ENCODE measurements at places on chromosomes 13 and 19. TPM values are rescaled to one million over a fixed set of nuclear protein-coding genes. Genes with fewer than 3 reads are reported as not detected.

- DNase-seq, result no peak
These were observed 245.3 kb downstream of the PCCA start for GRCh38 chr13:100334214-100334613.

GRCh38 chr13:52931539-52932431 is 83.3 kb upstream of the PCDH8 start:
- no peak for DNase-seq

- DNase-seq, result no peak
These were observed 8.1 kb downstream of the FARP1 start for GRCh38 chr13:98150832-98151479.

DNA sequence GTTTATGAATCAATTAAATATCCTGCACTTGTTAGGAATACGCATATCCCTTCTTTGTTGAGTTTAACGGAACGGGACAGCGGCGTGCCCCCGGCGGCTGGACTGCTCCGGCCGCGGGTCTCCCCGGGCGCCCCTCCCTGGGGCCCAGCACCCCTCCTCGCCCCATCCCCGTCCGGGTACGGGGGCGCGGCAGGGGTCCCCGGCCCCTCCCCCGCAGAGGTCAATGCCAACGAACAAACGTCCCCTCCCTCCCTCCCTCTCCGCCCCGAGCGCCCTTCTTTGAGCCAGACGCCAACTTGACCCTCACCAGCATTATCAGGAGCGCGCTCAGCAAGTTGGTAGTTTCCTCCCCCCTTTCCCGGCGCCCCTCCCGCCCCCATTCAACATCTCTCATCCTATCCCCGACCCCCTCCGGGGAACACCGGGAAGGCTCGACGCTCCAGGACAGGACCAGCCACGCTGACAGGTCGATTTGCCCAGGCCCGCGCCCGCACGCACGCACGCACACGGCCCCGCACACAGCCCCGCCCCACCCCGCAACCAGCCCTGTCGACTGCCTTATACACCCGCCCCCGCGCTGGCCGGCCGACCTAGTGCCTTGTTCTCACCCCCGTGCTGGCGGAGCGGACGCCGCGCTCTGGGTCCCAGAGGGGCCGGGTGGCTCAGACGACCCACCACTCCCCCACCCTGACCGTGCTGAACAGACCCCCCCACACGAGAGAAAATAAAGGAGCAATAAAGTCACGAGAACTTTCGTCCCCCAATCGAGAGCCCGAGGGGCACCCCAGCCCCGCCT is 5.0 kb downstream of the LYL1 start:
- peak; percentile 56 for DNase-seq

- no peak for DNase-seq
These were observed 65.7 kb upstream of the ATP12A start for GRCh38 chr13:24614306-24615080.

GRCh38 chr19:3178377-3178972 is at the start of gene S1PR4:
TSS of gene S1PR4 (plus strand) at chr19:3178769. CDS start at chr19:3178793, 24 bp downstream.
- DNase-seq, result no peak

DNA sequence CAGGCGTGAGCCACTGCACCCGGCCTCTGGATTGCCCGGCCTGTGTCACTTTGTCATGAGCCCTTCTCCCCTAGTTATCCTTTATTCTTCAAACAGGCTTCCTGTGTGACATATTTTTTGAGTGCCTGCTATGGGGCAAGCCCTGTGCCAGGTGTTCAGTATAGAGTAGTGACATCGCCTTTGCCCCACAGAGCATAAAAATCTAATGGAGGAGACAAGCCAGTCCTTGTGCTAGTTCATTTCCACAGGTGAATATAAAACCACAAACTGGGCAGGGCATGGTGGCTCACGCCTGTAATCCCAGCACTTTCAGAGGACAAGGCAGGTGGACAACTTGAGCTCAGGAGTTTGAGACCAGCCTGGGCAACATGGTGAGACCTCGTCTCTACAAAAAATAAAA is 43.2 kb downstream of the BBC3 start:
- no peak for DNase-seq

GRCh38 chr19:5694167-5694955 is 4.3 kb downstream of the RPL36 start:
- DNase-seq, result no peak

- no peak for DNase-seq
These were observed 58.5 kb upstream of the GPR12 start for GRCh38 chr13:26819046-26819445.

DNA sequence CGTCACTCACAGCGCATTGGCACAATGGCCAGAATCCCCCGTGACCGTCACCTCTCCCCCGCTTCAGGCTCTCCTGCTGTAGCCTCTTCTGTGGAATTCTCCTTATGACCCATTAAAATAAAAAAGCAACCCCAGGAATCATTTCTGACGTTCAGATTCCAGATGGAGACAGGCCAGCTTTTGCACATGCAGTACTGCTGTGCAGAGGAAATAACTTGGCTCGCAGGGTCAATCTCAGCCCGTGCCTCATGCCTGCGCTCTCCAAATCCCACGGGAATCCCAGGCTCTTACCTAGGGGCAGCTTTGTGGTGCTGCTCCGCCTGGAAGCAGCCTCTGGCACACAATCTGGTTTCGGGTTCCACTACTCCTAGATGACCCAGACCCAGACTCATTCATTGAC is 32.7 kb upstream of the SOX1 start:
- DNase-seq, result no peak

Gene NUP58
- 71.8 TPM for total RNA-seq

Gene ZNF808
- total RNA-seq, result 31.1 TPM

Gene CAMSAP3
- total RNA-seq, result 0.19 TPM

Gene RNF113B
- not detected for total RNA-seq

Gene GJB2
- 0.05 TPM for total RNA-seq

Gene ZNF544
- 57.9 TPM for total RNA-seq

Gene IGFL4
- total RNA-seq, result not detected

Gene PLK5
- not detected for total RNA-seq

Gene LNX2
- 12.8 TPM for total RNA-seq

Gene CLEC17A
- not detected for total RNA-seq

Gene HTR2A
- total RNA-seq, result not detected

Gene N4BP2L1
- 13.8 TPM for total RNA-seq

Gene KLK1
- total RNA-seq, result not detected

Gene GRAMD1A
- 48.5 TPM for total RNA-seq
